ENCODE measurements at places on chromosomes 2 and 18.
A peak's percentile ranks its signal among the peaks of the same experiment; 100 is the strongest.

DNA sequence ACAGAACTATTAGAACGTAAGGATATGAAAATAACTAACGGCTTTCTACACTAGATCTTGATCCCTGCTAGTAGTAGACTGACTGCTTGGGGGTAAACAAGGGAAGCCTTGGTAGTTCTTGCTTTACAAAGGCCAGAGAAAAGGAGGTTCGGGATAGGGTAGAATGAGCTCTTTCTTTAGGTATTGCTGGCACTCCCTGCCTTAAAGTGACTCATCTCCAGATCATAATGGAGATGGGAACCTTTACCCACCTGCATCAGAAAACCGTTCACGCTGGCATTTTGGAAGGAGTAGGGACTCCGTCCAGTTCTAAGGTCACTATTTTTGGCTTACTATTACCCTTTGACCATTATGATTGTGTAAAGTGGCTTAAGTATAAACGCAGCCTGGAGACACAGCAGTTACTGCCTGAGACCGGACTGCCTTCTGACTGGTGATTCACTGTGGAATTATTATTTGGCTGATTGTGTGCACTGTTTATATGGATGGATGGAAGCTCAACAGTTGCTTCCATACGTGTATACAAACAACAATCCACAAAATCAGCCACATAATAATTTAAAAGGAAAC is 482.5 kb downstream of the STK39 start:
- no peak for DNase-seq

DNA sequence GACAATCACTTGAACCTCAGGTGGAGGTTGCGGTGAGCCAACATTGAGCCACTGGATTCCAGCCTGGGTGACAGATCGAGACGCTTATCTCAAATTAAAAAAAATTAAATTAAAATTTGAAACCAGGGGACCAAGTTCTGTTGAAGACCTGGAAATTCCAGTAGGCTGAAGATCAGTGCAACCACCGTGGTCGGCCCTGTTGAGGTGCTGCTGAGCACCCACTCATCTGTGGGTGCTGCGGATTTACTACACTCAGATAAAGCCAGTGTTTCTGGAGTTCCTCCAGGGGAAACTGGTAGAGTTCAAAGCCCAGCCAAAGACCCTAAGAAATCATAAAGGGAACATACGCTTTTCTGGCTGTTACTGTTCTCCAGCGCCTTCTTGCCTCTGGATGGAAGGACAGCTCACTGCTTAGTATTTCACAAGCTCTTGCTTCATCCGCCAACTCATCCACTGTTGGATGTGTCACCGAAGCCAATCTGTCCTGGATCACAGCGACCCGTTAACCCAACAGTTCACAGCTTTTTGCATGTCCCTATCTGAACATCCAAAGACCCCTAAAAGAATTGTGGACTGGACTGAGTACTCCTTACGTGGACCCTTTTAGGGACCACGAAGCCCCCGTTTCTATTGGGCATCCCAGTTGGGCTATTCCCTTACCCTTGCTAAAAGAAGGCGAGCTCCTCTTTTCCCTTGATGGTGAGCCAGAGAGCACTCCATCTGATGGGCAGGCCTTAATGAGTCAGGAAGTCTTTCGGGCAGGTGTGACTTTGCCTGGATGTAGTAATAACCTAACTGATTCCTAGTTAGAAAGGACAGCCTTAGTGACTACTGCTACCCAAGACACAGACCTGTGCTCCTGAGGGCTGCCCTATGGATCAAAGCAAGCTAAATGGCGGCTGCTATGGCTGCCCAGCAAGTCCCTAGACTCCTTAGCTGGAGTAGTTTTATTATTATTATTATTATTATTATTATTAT is 6.0 kb upstream of the ALPP start:
- DNase-seq: peak; percentile 19

GRCh38 chr18:71001597-71001996 is 712.8 kb downstream of the SOCS6 start:
- DNase-seq: peak; percentile 26

DNA sequence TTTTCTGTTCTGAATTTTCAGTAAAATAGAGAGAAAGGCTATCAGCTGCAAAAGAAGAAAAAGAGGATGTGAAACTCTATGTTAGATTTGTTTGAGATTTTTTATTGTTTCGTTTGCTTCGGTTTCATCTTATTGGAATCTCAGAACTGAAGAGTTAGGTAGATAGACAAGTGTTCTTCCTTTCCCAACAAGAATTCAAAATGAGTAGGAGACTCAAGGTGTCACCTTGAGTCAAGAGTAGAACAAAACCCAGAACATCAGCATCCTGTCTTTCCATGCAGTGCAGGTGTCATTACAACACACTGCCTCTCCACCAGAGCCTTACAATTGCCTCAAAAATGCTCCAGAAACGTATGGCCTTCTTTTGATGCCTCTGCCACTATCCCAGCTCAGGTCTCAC is 21.1 kb downstream of the NBAS start:
- no peak for DNase-seq

DNA sequence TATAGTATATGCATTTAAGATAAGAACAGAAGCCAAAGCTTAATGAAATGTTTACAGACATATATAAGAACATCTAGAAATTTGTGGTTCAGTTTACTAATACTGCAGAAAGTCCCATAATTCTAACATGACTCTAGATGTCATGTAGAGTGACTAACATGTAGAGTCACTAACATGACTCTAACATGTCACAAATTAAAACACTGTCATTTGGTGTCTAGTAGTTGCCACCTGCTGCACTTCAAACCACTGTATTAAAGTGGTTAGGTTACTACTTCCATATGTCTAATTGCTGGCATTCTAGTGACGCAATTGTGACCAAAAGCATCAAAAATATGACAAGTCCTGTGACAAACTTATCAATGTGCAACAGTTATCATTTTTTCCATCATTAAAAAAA is 100.2 kb upstream of the WDR75 start:
- no peak for DNase-seq

DNA sequence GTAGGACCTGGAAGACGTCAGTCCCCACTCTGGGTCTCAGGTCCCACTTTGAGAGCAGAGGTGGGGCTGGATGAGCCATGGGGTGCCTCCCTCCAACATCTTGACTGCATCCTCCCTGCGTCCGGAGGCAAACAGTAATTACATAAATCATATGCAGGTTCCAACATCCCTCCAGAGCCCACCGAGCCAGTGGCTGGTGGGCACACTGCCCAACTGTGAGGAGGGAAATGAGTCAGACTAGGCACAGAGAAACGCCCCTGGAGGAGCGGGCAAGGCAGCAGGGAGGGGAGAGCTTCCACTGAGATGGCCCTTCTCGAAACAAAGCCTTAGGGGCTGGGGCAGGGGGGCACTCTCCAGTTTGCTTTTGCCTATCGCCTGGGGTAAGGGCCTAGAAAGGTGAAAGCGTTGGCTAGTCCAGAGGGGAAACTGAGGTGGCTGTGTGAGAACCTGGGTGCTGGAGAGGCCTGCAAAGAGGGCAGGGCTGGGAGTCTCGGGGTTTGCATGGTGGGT is 168.2 kb upstream of the MYCN start:
- DNase-seq: no peak

GRCh38 chr18:34028324-34028723 is 196.4 kb downstream of the NOL4 start:
- DNase-seq: no peak

- DNase-seq: peak; percentile 42
Observed at GRCh38 chr2:21930226-21930625, 806.5 kb downstream of the TDRD15 start.
